Mesenchymal stem cell (in vitro differentiated cells and primary cell): ENCODE measurements at places on chromosomes 6 and 20.

DNA sequence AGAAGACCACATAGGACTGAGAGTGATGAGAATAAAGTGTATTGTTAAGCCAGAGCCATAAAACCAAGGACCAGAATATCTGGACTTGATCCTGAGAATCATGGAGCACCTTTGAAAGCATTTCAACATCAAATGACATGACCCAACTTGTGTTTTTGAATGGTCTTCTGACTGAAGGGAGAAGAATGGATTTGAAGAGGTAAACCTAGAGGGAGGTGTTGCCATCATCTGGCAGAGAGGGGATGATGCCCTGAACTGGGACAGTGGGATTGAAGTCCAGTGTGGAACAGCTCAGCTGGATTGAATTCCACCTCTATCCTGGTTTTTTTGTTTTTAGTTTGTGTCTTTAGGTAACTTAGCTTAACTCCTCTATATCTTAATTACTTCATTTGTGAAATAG is 570.0 kb downstream of the TBC1D32 start:
- H3K36me3 ChIP-seq, result no peaks in the 10 kb centered on the region
- no peak for DNase-seq
- no peaks in the 10 kb centered on the region for H3K27me3 ChIP-seq
- H3K27ac ChIP-seq, result no peak overlapping the region
- no peaks in the 10 kb centered on the region for H3K4me1 ChIP-seq
- no peak overlapping the region for H3K4me3 ChIP-seq

GRCh38 chr6:40551966-40552505 is 35.1 kb downstream of the LRFN2 start:
- no peak overlapping the region for H3K27ac ChIP-seq
- peaks cover 6% of the 10 kb centered on the region for H3K27me3 ChIP-seq
- no peak for DNase-seq
- no peaks in the 10 kb centered on the region for H3K4me1 ChIP-seq
- H3K4me3 ChIP-seq, result no peak overlapping the region
- H3K36me3 ChIP-seq, result no peaks in the 10 kb centered on the region

DNA sequence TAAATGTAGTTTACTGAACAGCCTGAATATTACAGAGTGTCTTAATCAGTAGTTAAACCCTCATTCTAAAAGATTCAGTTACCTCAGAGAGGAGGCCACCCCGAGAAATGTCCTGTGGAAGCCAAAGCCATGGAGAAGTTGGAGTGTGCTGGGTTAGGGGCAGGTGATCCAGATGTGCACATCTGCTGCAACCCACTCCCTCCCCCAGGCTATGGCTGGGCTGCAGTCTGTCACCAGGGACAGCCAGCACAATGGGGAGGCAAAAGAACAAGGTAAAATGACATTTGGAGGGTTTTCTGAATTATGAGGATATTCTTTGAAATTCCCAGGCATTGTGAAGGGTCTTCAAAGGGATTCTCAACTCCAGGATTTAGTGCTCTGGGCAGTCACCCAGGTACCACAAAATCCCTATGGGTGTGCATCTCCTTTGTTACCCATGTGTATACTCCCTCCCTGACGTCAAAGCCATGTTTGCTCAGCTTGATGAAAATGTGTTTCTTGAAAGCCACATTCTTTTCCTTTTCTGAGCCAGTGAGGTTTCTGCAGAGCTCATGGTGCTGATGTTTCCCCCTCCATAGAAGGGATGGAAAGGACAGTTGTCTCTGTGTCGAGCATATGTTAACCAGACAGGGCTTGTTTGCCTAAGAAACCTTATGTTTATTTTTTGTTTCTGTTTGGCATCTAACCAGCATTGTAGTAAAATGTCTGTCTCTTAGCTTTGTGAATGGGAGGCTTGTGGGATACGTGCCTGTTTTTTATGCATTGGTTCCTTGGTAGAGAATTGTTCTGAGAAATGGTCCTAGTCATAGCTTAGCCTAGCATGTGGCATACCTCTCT is 212.3 kb upstream of the TBX18 start:
- no peak overlapping the region for H3K4me3 ChIP-seq
- no peaks in the 10 kb centered on the region for H3K36me3 ChIP-seq
- no peaks in the 10 kb centered on the region for H3K4me1 ChIP-seq
- DNase-seq, result no peak
- no peak overlapping the region for H3K27ac ChIP-seq

GRCh38 chr6:137365707-137366437 is 128.3 kb downstream of the OLIG3 start:
- H3K36me3 ChIP-seq, result no peaks in the 10 kb centered on the region
- H3K4me1 ChIP-seq, result no peaks in the 10 kb centered on the region
- DNase-seq, result no peak
- no peak overlapping the region for H3K4me3 ChIP-seq
- no peaks in the 10 kb centered on the region for H3K27me3 ChIP-seq

- DNase-seq, result no peak
- no peak overlapping the region for H3K27ac ChIP-seq
- no peaks in the 10 kb centered on the region for H3K4me1 ChIP-seq
- peaks cover 53% of the 10 kb centered on the region for H3K27me3 ChIP-seq
These were observed 31.1 kb upstream of the SYNDIG1 start for GRCh38 chr20:24438331-24438730.

DNA sequence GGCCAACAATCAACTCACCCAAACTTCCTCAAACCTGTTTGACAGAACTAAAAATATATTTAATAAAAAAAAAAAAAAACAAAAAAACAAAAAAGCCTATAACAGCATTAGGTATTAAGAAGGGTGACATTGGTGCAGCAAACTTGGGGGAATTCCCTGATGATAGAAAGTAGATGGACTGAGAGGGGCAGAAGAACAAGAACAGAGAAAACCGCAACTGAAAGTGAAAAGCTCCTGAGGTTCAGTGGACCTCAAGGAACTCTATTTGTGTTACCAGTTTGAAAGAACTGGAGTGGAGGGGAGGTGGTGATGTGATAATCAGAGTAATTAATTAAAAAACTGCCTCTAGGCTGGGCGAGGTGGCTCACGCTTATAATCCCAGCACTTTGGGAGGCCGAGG is 53.8 kb downstream of the MACROD2 start:
- DNase-seq, result no peak
- no peak overlapping the region for H3K27ac ChIP-seq
- H3K4me1 ChIP-seq, result no peaks in the 10 kb centered on the region
- no peaks in the 10 kb centered on the region for H3K27me3 ChIP-seq
- no peak overlapping the region for H3K4me3 ChIP-seq
